Fibroblast of skin of scalp (primary cell): ENCODE measurements at places on chromosomes 13 and 19.

DNA sequence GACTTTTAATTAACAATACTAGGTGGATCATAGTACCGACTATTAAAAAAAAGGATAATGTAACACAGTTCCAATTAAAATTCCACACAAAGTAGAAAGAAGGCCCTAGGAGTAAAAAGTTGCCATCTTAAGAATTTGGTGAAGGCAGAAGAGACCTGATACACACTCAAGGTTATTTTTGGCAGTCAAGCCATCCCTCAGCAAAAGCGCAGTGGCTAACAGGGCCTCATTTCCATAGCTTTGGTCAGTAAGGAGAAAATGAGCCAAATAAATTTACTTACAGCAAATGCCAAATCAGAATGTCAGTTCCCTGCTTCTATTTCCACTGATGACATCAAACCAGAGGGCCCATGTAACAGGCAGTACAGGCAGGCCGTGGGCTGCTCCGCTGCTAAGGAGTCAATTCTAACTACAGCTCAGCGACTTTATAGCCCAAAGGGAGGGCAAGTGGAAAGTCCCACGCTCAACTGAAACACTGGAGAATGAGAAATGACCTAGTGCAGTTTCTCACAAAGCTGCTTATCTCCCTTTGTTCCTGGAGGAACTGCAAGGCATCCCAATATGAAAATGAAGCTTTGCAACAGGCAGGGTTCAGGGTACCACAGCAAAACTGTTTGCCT lies 6.3 kb downstream of the ARGLU1 start:
- DNase-seq: no peak

- DNase-seq: no peak
Observed at GRCh38 chr13:113064000-113064533, 41.5 kb upstream of the F7 start.

DNA sequence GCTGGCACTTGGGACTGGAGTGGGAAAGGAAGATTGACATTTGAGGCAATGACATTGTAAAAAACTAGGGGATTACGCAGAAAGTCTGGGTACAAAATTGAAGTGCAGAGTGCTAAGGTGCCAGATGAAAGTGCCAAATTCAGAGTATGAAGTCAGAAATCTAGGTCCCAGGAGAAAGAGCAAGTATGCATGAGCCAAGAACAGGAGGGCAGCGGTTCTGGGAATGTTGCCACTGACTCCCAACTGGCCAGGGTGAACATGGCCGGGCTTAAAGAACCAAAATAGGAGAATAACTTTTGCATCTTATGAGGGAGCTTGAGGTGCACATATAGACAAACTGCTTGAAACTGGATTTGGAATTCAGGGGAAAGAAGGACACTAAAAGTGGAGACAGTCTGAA lies 495.8 kb upstream of the KLF12 start:
- no peak for DNase-seq

DNA sequence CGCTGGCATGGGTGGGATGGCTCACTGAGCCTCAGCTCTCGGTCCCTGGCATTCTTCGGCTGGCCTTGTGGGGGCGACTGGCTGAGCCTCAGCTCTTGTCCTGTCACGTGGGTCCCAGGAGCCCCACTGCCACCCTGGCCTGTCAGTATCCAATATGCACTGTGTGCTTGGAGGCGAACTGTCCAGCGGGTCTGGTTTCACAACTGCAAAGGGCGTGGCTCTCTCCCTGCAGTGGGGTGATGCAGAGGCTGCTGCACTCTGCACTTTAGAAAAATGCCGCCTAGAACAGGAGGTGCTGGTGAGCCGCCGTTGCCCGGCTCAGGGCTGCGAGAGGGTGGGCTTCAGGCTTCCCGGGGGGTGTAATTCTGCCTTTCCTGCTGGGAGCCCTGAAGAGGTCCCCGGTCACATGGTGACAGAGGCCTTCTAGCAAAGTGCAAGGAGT lies 17.0 kb upstream of the TMEM255B start:
- peak; percentile 48 for DNase-seq

DNA sequence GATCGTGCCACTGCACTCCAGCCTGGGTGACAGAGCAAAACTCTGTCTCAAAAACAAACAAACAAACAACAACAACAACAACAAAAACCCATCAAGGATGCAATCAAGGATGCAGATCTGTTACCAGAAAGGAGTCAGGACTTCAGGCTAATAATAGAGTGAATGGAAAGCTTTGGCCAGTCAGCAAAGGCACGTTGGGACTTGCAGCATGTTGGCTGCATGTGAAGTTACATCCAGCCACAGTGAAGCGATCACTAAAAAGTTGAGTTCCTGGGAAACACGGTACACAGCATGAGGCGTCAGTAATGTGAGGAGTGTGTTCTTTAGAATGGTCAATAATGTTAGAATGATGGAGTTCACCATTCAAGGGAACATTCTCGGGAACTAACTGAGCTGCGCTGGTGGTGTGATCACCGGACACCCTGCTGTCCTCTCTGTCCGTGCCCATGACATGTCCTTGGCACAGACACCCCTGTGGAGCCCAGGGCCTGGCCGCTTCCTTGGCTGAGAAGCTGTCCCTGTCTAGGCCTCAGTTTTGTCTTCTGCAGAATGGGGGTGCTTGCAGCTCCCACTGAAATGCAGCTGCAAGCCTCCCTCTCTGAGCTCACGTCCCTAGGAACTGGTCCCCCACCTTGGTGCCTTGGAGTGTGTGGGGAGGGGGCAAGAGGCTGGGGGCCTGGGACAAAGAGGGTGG lies 2.3 kb upstream of the LGALS7B start:
- no peak for DNase-seq

GRCh38 chr13:41075485-41075884 lies 14.2 kb downstream of the WBP4 start:
- no peak for DNase-seq

DNA sequence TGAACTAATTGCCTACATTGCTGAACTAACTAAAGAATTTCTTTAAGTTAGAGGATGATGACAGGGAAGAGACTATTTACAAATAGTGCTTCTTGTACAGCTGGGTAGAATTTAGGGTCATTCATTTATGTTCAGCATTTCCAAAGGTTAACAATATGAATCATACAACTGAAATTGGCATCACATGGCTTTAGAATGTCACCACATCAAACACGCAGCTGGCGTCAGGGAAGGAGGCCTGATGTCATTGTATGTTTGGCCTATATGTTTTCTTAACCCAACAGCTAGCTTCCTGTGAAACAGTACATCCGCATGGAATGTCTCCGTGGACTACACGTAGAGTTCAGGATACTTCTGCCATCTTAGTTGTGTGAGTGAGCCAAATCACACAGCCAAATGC lies 99.0 kb upstream of the TNFSF11 start:
- DNase-seq: peak; percentile 28

DNA sequence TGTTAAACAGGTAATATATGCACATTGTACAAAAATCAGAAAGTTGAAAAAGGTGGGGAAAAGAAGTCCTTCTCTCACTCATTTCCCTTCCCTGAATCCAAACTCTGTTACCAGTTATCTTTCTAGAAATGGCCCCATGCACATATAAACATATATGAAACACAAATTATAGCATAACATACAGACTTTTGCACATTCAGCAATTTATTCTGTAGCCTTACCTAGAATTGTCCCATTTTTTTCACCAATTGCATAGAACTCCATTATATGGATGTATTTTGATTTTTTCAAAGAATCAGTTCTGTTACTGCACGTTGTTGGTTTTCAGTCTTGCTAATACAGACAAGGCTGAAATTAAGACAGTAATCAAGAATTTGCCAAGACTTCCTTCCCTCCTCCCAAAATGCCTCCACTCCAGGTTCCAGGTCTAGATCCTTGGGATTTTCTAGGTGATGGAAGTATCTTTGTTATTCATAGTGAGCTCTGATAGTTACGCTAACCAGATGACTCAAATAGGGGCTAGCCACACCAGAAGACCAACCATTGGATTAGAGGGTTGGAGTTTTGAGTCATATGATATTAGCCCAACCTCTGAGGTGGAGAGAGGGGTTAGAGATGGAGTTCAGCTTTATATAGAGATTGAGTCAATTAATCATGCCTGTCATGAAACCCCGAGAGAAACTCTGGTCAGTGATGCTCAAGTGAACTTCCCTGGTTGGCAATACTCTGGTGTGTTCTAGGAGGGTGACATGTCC lies 30.7 kb downstream of the GPR180 start:
- DNase-seq: no peak

DNA sequence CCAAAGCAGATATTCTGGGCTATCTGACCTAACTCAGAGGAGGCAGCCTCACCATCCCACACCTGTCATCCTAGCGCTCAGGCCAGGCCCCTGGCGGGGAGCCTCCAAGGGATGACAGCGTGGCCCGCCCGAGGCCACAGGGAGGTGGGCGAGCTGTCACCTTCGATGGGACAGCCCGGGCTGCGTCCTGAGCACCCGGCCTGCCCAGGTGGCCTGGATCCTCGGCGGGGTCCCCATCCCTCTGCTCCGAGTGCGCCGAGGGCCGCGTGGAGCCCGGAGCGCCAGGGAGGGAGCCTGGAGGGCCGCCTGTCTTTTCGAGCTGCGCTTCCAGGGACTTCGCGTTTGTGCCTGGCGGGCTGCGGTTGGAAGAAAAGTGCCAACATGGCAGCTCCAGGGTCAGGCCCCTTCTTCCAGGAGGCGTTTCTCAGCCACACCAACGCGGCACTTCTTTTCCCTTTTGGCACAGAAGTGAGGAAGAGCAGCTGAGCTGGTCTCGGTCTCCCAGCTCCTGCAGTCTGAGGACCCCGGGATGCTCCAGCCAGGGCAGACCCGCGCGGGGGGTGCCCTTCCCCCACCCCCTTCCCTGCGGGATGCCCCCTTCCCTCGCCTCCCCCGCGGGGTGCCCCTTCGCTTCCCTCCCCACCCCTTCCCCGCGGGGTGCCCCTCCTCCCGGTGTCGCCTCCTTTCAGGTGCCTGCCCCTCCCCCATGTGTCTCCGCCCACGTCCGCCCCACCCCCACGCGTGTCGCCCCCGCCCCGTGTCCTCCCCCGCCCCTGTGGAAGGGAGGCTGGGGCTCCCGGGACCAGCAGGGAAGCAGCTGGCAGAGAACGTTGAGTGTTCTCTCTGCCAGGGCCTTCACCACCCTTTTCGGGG lies 42.3 kb downstream of the GJA3 start:
- peak; percentile 57 for DNase-seq

- no peak for DNase-seq
Observed at GRCh38 chr19:7489609-7490044, 792 bp upstream of the PEX11G start.

GRCh38 chr13:93356469-93356868 lies 129.9 kb downstream of the GPC6 start:
- no peak for DNase-seq

DNA sequence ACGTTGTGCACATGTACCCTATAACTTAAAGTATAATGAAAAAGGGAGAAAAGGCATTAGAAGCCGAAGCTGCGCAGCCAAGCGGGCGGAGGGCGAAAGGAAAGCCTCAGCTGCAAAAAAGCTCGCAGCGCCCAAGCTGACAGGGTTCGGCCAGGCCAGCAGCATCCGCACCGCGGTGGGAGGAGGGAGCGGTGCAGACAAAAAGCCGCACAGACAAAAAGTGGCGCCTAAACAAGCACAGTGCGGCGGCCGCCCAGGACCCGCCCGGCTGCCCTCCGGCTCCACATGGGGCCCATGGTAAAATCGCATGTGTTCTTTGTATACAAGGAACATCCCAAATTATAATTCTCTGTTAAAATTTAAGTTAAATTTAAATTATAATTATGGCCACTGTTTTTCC lies 42.4 kb downstream of the PSG3 start:
- no peak for DNase-seq

DNA sequence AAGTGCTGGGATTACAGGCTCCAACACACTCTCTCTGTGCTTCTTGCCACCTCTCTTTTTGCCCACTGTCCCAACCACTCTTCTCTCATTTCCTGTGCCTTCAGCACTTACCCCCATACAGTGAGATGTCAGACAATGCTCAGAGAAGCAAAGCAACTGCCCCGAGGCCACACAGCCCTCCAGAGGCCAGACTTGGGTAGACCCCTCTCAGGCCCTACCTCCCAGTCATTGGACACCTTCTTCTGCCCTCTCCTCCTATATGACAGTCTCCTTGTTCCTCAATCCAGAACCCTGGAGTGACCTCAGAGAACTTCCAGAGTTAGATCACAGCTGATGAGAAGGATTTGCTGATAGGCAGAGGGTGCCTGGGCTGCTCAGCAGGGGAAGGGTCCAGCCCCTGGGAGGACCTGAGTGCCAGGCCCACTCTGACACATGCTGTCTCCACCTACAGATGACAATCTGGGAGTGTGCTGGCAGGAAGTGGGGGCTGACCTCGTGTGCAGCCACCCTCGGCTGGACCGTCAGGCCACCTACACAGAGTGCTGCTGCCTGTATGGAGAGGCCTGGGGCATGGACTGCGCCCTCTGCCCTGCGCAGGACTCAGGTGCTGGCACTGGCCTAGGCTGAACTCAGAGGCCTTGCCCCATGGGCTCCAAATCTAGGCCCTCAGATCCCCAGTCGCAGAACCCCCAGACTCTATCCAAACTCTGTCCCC lies 24.4 kb downstream of the LTBP4 start:
- no peak for DNase-seq

- no peak for DNase-seq
Observed at GRCh38 chr13:100108913-100109507, 20.1 kb downstream of the PCCA start.

GRCh38 chr19:48415395-48415794 lies 21.9 kb downstream of the GRIN2D start:
- peak; percentile 88 for DNase-seq

- no peak for DNase-seq
Observed at GRCh38 chr19:35143231-35143715, at the start of gene FXYD7. TSS of gene FXYD7 (plus strand) at chr19:35143255. CDS start at chr19:35143334, 79 bp downstream.

GRCh38 chr19:6610934-6611852 lies 20.2 kb upstream of the CD70 start:
- peak; percentile 99 for DNase-seq

GRCh38 chr19:13095934-13096927 lies 6.4 kb downstream of the LYL1 start:
- no peak for DNase-seq

DNA sequence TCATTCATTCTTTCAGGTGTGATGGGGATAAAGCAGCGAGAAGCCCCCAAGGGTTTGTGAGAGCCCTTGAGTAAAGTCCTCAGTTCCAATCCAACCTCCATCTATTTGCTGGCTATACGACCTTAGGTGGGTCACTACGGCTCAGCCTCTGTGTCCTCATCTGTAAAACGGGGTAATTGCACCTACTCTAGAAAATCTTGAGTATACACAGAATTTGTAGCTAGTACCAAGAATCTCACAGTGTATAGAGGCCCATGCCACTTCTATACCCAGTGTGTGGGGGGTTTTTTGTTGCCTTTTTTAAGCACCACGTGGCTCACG lies 406 bp upstream of the DNMT1 start:
- no peak for DNase-seq

DNA sequence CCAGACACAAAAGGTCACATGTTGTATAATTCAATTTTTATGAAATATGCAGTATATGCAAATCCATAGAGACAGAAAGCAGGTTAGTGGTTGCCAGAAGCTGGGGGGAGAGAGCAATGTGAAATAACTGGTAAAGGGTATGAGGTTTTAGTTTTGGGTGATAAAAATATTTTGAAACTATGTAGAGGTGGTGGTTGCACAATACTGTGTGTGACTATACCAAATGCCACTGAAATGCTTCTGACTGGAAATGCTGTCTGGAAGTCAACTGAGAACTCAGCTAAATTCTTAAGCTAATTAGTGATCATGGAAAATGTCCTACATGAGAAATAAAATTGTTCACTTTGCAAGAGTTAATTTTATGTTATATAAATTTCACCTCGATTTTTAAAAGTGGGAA lies 65.3 kb upstream of the RXFP2 start:
- DNase-seq: peak; percentile 49

GRCh38 chr13:100584896-100585295 lies 3.7 kb downstream of the GGACT start:
- peak; percentile 6 for DNase-seq
